ENCODE measurements at places on chromosomes 4 and X.

GRCh38 chr4:2591189-2591588, 54.7 kb downstream of the FAM193A start:
- no peak for DNase-seq
- H3K4me3 ChIP-seq: no peak overlapping the region
- H3K36me3 ChIP-seq: no peaks in the 10 kb centered on the region
- H3K27ac ChIP-seq: no peak overlapping the region
- no peaks in the 10 kb centered on the region for H3K27me3 ChIP-seq

DNA sequence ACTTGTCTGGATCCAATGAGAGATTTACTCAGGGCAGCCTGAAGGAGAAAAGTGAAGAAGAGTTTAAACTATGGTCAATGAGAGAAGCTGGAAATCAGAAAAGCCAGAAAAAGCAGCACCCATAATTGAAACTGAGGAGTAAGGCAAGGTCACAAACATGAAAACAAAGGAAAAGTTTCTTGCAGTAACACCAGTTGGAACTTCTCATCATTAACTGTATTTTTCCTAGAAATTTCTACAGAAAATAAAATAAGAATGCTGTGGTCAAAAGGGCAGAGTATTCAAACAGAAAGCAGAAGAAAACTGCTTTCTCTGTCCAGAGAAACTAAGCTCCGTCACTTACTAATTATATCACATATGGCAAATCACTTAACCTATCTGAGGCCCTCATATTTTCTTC, 102.2 kb downstream of the OR13H1 start:
- DNase-seq: no peak
- H3K27ac ChIP-seq: no peak overlapping the region
- no peaks in the 10 kb centered on the region for H3K27me3 ChIP-seq
- H3K4me1 ChIP-seq: no peaks in the 10 kb centered on the region
- no peaks in the 10 kb centered on the region for H3K36me3 ChIP-seq

- H3K4me1 ChIP-seq: no peaks in the 10 kb centered on the region
- no peak for DNase-seq
- H3K27me3 ChIP-seq: no peaks in the 10 kb centered on the region
- H3K27ac ChIP-seq: no peak overlapping the region
- H3K4me3 ChIP-seq: no peak overlapping the region
Observed at GRCh38 chr4:92970996-92971395, 667.2 kb downstream of the GRID2 start.

- no peak overlapping the region for H3K27ac ChIP-seq
- H3K36me3 ChIP-seq: peaks cover 2% of the 10 kb centered on the region
- H3K27me3 ChIP-seq: peaks cover 3% of the 10 kb centered on the region
- H3K4me3 ChIP-seq: no peak overlapping the region
Observed at GRCh38 chr4:89078300-89078699, 21.3 kb upstream of the FAM13A start.

DNA sequence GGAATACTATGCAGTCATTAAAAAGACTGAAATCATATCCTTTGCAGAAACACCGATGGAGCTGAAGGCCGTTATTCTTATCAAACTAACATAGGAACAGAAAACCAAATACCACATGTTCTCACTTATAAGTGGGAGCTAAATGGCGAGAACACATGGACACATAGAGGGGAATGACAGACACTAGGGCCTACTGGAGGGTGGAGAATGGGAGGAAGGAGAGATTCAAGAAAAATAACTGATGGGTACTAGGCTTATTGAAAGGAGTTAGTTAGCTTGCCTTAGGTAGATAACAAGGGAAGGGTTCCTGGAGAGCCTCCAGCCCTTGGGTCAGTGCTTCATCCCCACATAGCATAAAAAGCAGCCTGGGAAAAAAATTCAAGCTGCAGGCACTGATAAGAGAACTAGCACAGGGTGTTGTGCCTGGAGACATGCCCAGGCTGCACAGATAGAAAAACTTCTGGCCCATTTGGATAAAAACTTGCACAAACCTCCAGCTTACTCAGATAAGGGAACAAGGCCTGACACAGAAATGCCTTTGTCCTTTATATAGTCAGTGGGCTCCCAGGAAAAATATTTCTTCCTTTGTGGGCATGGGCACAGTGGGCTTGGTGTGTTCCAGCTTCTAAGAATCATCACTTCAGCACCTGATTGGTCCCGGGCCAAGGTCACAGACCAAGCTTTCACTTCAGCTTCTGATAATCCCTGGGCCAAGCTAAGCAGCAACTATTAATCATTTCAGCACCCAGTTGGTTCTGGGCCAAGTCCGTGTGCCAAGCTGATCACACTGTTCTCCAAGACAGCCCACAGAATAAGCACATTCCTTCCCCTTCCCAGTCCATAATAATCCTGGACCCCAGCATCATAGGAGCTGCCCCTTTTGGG, 23.1 kb upstream of the PWWP3B start:
- H3K27me3 ChIP-seq: no peaks in the 10 kb centered on the region
- H3K4me3 ChIP-seq: no peak overlapping the region
- H3K27ac ChIP-seq: no peak overlapping the region
- no peaks in the 10 kb centered on the region for H3K4me1 ChIP-seq
- no peaks in the 10 kb centered on the region for H3K36me3 ChIP-seq

DNA sequence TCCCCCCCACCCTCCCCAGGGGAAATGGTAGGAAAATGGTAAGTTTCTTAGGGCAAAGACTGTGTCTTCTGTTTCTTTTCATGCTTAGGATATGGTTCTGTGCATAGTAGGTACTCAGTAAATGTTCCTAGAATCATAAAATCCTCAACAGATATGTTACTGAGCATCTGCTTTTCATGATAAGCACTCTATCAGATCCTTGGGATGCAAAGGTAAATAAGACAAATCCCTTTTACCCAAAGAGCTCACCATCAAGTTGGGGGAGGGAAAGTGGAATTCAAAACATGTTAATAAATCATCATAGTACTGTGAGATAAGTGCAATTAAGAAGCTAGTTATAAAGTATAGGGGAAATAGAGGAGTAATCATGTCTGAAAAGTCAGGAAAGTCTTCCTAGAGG, 67.9 kb upstream of the OGT start:
- H3K4me3 ChIP-seq: no peak overlapping the region
- no peaks in the 10 kb centered on the region for H3K27me3 ChIP-seq
- no peaks in the 10 kb centered on the region for H3K4me1 ChIP-seq
- peaks cover 42% of the 10 kb centered on the region for H3K36me3 ChIP-seq
- no peak overlapping the region for H3K27ac ChIP-seq
- no peak for DNase-seq

Data from activated CD4-positive, alpha-beta T cell treated with anti-CD3 and anti-CD28 coated beads, Interleukin-2, amount 10 ng/mL, durations not matched to agents 7 days and 5 days (primary cell).